T1000 (cell line): ENCODE measurements at places on chromosomes 6 and 20.
A peak's percentile ranks its signal among the peaks of the same experiment; 100 is the strongest.

DNA sequence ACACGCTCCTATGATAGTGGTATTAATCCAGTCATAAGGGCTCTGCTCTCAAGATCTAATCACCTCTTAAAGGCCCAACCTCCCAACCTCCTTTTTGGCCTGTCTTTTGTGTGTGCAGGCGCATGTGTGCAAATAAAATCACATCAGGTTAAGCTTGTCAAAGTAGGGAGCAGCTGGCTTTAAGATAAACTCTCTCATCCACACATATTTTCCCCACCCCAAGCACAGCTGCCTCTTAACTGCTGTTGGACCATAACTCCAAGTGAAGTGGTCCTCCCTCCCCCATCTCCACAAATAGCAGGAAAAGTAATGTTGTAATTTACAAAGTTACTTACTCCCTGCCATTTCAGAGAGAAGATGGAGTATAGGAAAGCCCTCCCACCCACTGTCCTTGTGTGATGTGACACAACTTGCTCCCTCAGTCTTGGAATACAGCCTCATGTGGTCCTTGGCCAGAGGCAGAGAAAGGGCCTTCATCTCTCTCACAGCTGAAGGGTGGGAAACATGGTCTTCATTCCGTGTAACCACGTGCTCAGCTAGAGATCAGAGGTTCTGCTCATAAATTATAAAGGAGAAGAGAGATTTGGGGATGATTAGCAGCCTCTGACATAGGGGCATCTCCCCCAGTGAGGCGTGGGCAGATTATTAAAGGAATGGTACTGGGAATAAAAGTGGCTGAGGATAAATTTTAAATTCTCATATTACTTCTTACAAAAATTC, 74.8 kb upstream of the TPD52L1 start:
- no peak for DNase-seq

GRCh38 chr6:81384921-81385320, 367.6 kb downstream of the TENT5A start:
- DNase-seq = no peak

- DNase-seq = no peak
These were observed 81.4 kb downstream of the FNDC1 start for GRCh38 chr6:159250633-159251032.

DNA sequence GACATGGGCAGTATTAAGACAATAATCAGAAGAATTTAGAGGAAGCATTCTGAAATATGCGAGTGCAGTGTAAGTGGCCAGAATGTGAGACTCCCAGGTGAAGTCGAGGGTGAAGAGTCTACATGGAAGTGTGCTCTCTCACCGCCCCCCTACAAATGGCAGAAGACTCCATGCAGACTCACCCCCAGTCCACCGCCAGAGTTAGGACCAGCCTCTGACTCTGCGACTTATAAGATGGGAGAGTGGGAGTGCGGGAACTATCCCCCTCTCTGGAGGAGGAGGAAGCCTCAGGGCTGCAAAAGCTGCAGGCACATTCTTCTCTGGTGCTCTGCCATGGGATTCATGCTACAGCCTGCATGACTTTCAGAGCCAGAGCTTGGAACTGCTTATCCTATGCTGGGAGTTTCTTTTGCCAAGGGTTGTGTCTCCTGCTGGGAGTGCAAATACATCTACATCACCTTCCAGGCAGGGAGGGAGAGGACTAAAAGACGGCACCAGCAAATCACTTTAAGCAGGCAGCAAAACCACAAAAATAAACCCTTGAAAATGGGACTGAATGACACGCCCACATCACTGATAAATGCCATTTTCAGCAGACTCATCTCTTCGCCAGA, 206.7 kb upstream of the SULF2 start:
- no peak for DNase-seq

DNA sequence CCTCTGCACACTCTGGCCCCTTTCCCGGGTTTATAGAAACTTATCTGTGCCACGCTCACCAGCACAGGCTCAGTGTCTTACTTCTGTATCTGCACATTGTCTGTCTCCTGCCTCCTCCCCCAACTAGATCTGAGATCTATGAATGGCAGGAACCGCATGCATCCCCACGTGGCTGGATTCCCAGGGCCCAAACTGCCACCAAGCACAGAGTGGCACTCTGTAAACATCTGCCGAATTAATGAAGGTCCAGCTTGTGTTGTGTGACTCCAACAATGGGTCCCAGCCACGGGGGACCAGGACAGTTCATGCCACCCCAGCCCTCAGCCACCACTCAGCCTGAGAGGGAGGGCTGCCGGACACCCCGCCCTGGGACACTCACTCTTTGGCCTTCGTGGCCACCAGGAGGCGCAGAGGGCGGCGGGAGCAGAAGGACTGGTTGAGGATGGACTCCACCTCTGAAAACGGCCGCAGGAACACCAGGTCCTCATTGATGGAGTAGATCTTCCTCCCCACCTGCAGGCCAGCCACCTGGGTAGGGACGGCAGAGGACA, 171.1 kb downstream of the PREX1 start:
- DNase-seq = no peak

- DNase-seq = no peak
These were observed 32.9 kb downstream of the EDN3 start for GRCh38 chr20:59333260-59333845.

DNA sequence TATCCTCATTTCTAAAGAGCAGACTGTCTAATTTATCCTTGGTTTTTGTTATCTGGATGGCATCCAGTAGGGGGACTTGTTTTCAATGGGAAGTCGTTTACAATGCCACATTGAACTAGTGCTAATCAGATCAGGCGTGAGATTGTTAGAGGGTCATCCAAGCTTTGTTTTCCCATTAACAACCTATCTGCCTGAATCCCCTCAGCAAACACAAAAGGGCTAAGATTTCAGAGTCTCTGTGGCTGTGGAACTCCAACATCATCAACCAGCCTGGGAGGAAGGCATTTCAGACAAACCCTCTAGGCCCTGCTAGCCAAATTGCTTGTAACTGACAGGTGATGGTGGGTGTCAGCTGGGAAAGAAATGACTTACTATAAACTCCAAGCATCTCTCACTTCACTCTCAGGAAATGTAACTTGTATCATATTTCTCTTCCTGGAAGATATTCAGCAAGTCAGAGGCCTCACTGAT, 47.7 kb downstream of the COL19A1 start:
- DNase-seq = no peak

- no peak for DNase-seq
These were observed 45.9 kb upstream of the CTNNBL1 start for GRCh38 chr20:37647946-37648345.

DNA sequence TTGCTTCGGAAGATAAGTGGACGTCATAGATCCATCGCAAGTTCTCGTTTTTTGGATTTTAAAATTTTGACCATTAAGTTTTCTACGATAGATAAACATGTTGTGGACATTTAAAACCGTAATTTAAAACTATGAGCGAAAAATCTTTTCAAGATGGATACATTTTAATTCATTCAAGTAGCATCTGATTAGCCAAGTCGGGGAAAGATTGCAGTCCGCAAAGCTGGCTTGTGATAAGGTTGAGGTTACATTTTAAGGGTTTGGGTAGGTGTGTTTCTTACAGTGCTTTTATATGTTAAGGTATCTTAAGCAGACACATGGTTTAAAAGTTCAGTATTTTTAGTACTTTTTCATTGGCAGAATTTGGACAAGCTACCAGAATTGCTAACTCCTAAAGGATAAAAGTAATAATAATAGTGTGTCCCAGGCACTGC, 1.2 kb downstream of the WTAP start:
- no peak for DNase-seq

GRCh38 chr20:47566269-47566668, 64.6 kb downstream of the NCOA3 start:
- DNase-seq = no peak

GRCh38 chr20:35630636-35631035, 15.0 kb downstream of the SPAG4 start:
- DNase-seq = no peak

GRCh38 chr6:12785301-12785700, 68.7 kb downstream of the PHACTR1 start:
- DNase-seq = no peak

GRCh38 chr6:93352604-93353003, 66.8 kb downstream of the EPHA7 start:
- DNase-seq = no peak

DNA sequence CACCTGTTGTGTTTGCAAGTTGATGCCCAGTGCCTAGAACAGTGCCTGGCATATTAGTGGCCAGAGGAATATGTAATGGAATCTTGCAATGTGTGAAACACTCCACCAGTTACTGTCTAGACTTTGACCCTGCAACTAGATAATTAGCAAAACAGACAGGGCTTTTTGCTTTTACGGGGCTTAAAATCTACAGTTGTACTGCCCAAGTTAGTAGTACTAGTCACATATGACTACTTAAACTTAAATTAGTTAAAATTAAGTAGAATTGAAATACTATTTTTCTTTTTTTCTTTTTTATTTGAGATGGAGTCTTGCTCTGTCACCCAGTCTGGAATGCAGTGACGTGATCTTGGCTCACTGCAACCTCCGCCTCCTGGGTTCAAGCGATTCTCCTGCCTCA, 44.3 kb upstream of the PLCB4 start:
- DNase-seq = no peak

DNA sequence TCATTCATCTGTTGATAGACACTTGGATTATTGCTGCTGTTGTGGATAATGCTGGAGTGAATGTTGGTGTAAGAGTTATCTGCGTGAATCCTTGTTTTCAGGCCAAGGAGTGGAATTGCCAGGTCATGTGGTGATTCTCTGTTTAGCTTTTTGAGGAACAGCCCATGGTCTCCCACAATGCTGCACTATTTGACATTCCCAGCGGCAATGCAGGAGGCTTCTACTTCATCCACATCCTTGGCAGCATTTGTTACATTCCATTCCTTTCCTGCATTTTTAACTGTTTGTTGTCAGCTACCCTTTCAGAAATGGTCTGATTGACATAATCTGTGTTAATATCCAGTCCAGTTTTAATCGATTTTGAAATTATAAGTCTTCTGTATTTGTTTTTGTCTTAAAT, 51.7 kb upstream of the CLDN20 start:
- DNase-seq = no peak

DNA sequence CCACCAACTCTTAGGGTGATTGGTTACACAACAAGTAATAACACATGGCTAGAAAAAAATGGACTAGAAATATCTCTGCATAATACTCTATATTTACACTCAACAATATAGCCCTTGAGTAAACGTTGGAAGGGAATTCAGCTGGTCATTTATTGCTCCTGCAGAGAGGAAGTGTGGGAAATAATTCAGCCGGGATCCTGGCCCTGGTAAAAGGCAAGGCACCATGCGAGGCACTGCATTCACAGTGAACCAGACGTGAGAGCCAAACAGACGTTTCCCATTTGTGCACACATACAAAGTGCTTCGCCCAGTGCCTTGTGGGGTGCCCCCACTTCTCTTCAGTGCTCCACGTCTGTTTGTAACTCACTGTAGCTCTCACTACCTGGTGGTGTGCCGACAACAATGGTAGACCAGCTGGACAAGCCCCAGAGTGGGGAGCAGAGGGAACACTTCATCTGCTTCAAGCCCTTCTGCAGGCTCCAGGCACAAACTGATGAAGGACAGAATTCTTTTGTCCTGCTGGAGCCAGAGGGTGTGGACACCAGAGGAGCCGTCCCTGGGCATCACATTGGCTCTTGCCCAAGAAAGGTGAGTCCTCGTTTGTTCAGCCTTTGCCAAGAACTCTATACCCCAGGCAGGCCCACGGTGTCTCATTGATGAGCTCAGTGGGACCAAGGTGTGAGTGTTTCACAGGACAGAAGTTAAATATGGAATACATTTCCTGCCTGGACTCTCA, 18.8 kb downstream of the SYNDIG1 start:
- DNase-seq = no peak

GRCh38 chr20:10671221-10671918, 2.4 kb downstream of the JAG1 start:
- DNase-seq = peak; percentile 84

- no peak for DNase-seq
These were observed 103.5 kb downstream of the ATXN1 start for GRCh38 chr6:16657768-16658167.

- no peak for DNase-seq
These were observed 26.2 kb upstream of the TCFL5 start for GRCh38 chr20:62887860-62888239.

DNA sequence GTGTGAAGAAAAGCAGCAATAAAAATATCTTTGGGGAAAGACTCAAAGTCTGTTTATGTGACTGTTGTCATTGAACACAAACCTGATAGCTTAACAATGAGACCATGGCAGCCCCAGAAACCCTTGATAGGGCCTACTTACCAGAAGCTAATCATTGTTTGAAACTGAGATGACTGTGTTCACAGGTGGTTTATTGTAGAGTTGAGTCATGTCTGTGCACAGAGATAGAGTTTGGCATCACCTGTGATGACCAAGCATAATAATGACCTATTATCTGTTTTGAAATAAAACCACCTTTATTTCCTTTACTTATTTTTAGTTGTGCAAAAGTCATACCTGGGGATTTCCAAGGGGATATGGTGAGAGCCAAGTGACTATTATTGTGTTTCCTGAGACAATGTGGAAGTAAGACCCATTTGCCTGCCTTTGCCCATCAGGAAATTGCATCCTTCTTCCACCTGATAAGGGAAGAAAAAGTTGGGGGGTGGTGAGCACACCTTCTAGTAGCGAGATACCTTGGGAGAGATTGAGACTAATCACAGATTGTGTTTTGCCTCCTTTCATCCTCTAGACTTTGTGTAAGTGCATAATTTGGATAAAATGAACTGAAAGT, 456.9 kb upstream of the JAG1 start:
- DNase-seq = no peak

DNA sequence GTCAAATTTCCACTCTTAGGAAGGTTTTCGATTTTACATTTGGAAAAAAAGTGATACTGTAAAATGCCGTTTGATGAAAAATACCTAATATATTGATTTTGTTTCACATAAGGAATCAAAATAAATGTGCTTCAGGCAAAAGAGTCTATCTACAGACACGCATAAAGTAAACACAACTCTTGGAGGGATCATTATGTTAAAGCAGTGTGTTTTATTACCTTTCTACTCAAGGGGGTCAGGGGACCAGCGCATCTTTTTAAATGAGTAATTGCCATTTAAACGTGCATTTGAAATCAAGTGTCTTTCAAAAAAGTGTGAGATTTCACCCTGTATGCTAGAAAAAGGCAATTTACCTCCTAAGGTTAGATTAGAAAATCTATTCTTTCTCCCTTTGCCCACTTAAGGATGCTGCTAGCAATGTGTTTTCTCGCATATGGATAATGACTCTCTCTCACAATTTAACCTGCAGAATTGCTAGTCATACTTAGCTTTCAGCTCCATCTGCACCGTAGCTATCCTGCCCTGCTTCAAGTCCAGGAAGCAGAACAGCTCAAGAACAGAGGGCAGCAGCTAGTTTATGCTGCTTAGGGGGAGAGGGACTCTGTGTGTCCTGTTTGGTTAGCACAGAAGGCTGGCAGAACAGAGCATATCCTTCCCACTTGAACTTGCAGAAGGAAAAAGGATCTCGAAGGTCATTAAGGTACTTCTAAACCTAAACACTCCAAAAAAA, 35.0 kb downstream of the NKAIN2 start:
- no peak for DNase-seq
